Activated CD4-positive, alpha-beta T cell treated with anti-CD3 and anti-CD28 coated beads, Interleukin-2, Interleukin-6, amounts not matched to agents 100 ng/mL and 50 ng/mL, durations not matched to agents 16 hours and 8 hours (primary cell): ENCODE measurements at places on chromosomes 1 and 21.

- DNase-seq = peak; percentile 58
Observed at GRCh38 chr21:31346256-31346821, 2.3 kb upstream of the TIAM1 start.

GRCh38 chr1:229657993-229658755 lies 32.1 kb downstream of the URB2 start:
- no peak for DNase-seq

- DNase-seq = no peak
Observed at GRCh38 chr21:42481169-42481568, 14.9 kb downstream of the RSPH1 start.

GRCh38 chr1:164702216-164702615 lies 143.2 kb downstream of the PBX1 start:
- DNase-seq = no peak

DNA sequence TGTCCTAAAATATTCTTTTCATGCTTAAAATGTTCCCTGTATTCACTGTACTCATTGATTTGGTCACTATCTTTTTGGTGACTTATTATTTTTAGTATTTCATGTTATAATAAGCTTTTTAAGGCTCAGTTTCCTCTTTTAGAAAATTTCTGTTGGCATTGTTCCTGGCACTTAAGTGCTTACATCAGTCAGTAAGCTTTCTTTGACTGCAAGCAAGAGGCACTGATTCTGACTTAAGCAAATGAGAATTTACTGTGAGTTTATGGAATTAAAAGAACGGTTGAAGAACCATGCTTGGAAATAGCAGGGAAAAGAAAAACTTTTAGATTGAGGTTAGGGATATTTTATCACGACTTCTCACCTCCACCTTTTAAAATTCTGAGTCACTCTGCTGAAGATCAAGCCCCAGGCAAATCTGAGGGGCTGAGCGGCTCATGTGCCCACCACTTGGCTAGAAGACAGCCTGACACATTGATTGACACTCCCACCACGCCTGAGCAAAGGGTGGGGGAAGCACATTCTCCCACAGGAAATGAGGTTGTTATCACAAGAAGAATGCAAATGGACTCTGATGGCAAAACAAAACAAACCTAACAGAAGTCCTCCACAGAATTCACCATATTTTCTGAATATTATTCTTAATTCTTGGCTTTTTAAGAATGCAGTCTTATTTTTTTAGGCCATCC lies 102.8 kb downstream of the KCTD3 start:
- no peak for DNase-seq

DNA sequence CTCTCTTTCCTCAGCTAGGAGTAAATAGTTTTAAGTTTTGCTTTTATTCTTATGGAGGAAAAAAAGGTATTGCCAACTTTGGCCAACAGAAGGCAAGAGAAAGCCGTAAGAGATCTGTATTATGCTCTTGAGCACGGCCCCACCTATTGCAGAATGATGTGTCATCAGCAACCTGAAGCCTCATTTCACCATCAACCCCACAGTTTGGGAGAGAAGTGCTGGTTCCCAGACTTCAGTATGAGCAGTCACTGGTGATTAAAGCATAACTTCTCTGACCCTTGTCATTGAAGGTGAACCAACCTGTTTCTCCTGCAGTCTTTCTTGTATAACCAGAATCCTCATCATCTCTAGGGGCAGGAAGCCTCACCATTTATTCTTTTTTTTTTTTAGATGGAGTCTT lies 100.2 kb downstream of the SIPA1L2 start:
- DNase-seq = no peak

- DNase-seq = peak; percentile 63
Observed at GRCh38 chr1:78676347-78676982, 26.8 kb downstream of the IFI44 start.

GRCh38 chr1:10696977-10697376 lies 99.5 kb downstream of the CASZ1 start:
- DNase-seq = peak; percentile 13

GRCh38 chr1:84827555-84827954 lies 65.5 kb downstream of the LPAR3 start:
- DNase-seq = no peak

GRCh38 chr1:14522077-14522925 lies 76.2 kb upstream of the KAZN start:
- no peak for DNase-seq

- no peak for DNase-seq
Observed at GRCh38 chr1:205258719-205259118, 31.0 kb downstream of the TMCC2 start.

- peak; percentile 49 for DNase-seq
Observed at GRCh38 chr1:192601143-192601542, 25.6 kb downstream of the RGS1 start.

- DNase-seq = no peak
Observed at GRCh38 chr1:66250478-66250877, 283.5 kb upstream of the SGIP1 start.

- no peak for DNase-seq
Observed at GRCh38 chr1:89832496-89833127, 11.8 kb downstream of the LRRC8D start.

DNA sequence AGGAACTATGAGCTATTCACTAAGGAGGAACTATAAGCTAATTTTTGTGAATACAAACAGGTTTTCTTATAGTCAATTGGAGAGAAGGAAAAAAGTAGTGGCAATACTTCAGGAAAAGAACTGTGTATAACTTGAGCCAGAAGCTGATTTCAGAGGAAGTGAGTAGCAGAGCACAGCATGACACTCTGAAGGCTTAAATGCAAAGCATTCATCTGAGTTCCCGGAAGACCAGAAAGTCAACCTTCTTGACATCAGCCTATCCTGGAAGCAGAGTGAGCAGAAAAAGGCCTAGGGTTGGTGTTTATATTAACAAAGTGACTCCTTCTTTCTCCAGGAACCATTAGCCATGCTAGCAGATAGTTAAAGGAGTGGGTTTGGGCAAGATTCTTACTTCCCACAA lies 545.2 kb downstream of the MRPL39 start:
- no peak for DNase-seq

GRCh38 chr1:180312926-180313325 lies 82.9 kb downstream of the LHX4 start:
- no peak for DNase-seq

- no peak for DNase-seq
Observed at GRCh38 chr1:9250411-9251381, 16.1 kb downstream of the H6PD start.

- no peak for DNase-seq
Observed at GRCh38 chr1:180925471-180926051, 12.9 kb downstream of the KIAA1614 start.

DNA sequence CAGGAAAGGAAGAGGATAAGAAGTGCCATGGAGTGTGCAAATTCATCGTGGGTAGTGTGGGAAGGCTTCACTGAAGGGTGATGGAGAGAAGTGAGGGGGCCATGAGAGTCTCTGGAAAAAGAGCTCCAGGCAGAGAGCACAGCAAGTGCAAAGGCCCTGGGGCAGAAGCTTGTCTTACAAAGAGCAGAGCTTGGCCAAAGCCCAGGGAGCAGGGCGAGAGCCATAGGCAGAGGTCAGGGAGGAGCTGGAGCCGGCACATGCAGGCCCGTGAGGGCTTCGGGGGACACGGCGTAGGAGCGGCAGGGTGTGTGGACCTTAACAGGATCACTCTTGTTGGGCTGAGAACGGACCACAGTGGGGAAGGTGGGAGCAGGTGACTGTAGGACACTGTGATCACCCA lies 83.7 kb upstream of the EDN2 start:
- no peak for DNase-seq

GRCh38 chr1:206144605-206145004 lies 27.4 kb upstream of the AVPR1B start:
- DNase-seq = no peak

- peak; percentile 78 for DNase-seq
Observed at GRCh38 chr1:212234431-212235395, 50.5 kb upstream of the PPP2R5A start.

DNA sequence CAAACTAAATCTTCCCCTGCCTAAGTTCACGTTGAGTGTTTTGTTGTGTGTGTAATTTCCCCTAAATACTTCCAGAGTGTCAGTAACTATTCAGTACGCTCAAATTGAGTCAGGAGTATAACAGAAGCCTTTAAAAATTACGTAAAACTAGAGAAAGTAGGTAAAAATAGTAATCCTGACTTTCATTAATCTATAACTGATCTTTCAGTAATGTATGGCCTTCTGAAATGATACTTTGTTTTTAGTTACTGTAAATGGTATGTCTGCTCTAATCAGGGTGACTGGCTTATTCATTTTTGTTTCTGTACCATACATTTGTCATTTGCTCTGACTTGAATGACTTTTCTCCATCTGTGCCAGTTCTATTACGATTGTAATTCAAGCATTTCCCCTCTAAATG lies 29.4 kb downstream of the MIER1 start:
- peak; percentile 23 for DNase-seq

DNA sequence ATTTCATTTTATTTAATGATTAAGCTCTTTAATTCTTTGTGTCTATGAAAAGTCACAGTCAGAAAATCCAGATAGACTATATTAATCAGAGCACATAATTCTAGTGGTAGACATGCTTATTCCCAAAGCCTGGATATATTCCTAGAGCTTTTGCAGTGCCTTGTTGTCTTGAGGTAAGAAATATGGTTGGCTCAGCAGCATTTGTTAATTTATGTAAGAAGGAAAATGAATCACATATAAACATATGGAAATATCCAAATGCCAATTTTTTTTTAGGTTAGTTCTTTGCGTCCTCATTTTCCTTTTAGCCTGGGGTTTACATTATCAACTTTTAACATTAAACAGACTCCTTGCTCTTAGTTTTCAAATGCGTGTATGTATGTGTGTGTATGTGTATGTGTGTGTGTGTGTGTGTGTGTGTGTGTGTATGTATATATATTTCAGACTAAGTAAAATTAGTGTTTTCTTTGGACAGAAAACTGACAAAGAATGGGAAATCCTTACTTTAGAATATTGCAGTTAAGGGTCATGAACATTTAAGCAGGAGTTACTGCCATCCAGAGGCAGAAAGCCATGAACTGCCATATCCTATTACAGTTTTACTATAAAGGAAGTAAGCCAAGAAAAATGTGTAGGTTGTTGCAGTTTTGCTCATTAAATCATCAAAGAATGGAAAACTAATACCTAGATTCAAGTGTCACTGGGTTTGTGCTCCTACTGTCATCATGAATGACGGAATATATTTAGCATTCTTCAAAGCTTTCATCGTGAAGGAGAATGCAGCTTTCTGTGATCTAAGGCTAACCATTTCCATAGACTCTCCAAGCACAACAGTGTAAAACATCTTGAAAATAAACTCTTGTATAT lies 477.1 kb upstream of the NR5A2 start:
- DNase-seq = no peak

GRCh38 chr1:230334447-230334837 lies 91.7 kb downstream of the PGBD5 start:
- no peak for DNase-seq

- DNase-seq = no peak
Observed at GRCh38 chr1:65470766-65471165, 50.3 kb downstream of the LEPR start.

GRCh38 chr1:175579956-175580750 lies 163.2 kb downstream of the TNR start:
- no peak for DNase-seq

- DNase-seq = no peak
Observed at GRCh38 chr21:26284531-26284930, 114.0 kb upstream of the APP start.

GRCh38 chr1:60581455-60582220 lies 500.7 kb upstream of the NFIA start:
- DNase-seq = no peak

DNA sequence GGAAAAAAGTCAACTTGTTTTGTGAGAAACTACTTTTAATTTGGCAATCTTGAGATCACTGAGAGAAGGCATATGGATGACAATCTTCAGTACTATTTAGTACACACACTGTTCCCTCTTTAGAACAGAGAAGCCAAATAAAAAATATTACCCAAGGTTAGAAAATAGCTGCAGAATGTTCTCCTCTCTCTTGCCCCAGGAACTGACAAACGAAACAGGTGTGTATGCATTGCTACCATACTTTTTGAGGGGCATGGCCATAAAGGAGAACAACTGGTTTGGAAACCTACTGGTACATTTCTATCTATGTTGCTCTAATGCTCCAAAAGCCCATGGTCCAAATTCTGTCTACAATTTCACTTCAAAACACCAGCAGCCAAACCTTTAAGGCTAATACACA lies 5.7 kb downstream of the TOR1AIP2 start:
- DNase-seq = no peak

DNA sequence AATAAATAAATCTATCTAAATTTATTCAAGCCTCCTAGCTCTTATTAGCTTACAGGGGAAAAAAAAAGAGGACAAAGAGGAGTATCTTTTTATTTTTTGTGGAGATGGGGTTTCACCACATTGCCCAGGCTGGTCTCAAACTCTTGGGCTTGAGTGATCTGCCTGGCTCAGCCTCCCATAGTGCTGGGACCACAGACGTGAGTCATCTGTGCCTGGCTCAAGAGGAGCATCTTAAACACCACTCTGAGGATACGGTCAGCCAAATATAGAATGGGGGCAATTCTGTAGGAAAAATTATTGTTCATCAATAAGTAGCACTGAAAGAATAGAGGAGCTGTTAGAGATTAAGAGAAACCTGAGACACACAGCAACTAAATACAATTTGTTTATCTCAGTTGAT lies 24.1 kb downstream of the SLC45A3 start:
- no peak for DNase-seq

- DNase-seq = no peak
Observed at GRCh38 chr1:66313429-66313828, 220.5 kb upstream of the SGIP1 start.
